Aorta (tissue), 5 donors: ENCODE measurements at places on chromosomes 6 and 20. TPM values are rescaled to one million over a fixed set of nuclear protein-coding genes. Genes with fewer than 3 reads are reported as not detected.

DNA sequence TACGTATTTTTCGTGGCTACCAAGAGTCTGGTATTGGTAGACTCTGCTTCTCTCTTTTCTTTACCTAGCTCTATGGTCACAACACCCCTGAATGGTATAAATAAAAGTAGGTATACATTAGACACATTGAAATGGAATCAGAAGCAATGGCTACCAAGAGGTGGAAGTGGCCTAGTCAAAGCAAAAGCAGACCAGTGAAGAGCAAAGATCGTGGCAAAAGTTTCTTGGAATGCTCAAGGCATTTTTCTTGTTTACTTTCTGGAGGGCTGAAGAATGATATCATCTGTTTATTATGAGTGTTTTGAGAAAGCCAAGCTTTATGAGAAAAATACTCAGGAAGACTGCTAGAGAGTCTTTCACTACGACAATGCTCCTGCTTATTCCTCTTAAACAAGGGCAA, 28.6 kb upstream of the MOCS1 start:
- no peak overlapping the region for H3K27ac ChIP-seq
- no peaks in the 10 kb centered on the region for H3K4me1 ChIP-seq
- H3K27me3 ChIP-seq, result no peaks in the 10 kb centered on the region

DNA sequence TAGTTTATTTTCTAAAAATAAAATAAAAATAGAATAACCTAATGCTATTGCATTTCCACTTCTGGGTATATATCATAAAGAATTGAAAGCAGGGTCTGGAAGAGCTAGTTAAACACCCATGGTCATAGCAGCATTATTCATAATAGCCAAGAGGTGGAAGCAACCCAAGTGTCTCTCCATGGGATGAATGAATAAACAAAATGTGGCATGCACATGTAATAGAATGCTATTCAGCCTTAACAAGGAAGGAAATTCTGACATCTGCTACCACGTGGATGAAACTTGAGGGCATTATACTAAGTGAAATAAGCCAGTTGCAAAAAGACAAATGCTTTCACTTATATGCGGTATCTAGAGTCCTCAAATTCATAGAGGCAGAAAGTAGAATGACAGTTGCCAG, 130.8 kb downstream of the TIAM2 start:
- H3K36me3 ChIP-seq, result no peaks in the 10 kb centered on the region
- no peak for DNase-seq
- H3K27ac ChIP-seq, result no peak overlapping the region

DNA sequence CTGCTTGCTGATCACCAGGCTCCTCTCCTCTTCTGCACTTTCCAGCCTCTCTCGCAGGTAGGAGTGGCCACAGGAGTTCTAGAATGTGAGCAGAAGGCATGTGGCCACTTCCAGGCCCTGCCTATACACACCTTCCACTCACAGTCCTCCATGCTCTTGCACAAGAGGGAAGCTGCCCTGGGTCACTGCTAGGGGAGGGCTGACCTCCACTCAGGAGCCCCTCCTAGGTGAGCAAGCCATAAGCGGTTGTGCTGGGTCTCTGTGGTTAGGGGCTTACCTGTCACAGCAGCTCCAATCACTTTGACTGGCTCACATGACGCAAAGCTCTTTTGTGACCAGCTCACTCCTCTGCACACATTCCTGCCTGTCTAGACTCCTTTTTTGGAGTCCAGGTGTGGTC, 68.2 kb downstream of the TMEM242 start:
- no peak overlapping the region for H3K27ac ChIP-seq
- H3K4me1 ChIP-seq, result no peaks in the 10 kb centered on the region
- H3K4me3 ChIP-seq, result no peak overlapping the region
- no peaks in the 10 kb centered on the region for H3K27me3 ChIP-seq
- no peak for DNase-seq

- no peak for DNase-seq
- H3K4me1 ChIP-seq, result peaks cover 3% of the 10 kb centered on the region
- H3K36me3 ChIP-seq, result no peaks in the 10 kb centered on the region
- H3K27ac ChIP-seq, result no peak overlapping the region
Measured at GRCh38 chr6:54193560-54193959, 82.3 kb downstream of the MLIP start.

DNA sequence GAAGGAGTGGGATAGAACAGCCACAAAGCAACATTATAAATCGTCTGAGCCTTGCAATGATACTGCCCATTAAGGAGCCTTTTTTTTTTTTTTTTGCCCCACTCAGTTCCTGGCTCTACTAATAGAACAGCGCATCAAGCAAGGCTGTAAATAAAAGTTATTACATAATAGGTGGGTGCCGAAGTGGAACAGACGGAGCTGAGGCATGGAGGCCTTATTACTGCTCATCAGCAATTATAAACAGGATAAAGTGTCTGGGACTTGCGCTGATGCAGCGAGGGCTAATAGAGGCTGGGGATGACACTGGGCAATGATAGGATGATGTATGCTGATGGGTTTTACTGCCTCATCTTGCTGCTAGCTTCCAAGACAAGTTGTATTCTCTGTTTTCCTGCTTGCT, 272.1 kb downstream of the ZFAND3 start:
- no peak overlapping the region for H3K27ac ChIP-seq
- no peaks in the 10 kb centered on the region for H3K27me3 ChIP-seq
- no peak overlapping the region for H3K4me3 ChIP-seq

GRCh38 chr20:49594143-49594930, 26.4 kb upstream of the PTGIS start:
- peak; percentile 86 for DNase-seq
- H3K27me3 ChIP-seq, result no peaks in the 10 kb centered on the region
- H3K36me3 ChIP-seq, result no peaks in the 10 kb centered on the region
- H3K4me3 ChIP-seq, result no peak overlapping the region
- H3K27ac ChIP-seq, result peak overlapping the region; percentile 3
- H3K4me1 ChIP-seq, result no peaks in the 10 kb centered on the region

DNA sequence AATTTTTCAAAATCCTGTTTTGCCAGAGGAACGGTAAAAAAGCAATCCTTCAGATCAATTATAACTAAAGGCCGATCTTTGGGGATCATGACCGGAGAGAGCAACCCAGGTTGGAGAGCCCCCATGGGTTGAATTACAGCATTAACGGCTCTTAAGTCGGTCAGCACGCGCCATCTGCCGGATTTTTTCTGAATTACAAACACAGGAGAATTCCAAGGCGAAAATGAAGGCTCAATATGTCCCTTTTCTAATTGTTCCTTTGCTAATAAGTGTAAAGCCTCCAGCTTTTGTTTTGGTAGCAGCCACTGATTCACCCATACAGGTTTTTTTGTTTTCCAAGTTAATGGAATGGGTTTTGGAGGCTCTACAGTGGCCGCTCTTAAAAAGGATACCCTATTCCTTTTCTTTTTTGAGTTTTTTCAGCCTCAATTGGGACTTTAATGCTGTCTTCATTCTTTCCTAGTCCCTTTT, 16.9 kb upstream of the PTCRA start:
- peak; percentile 62 for DNase-seq
- no peaks in the 10 kb centered on the region for H3K4me1 ChIP-seq
- H3K27me3 ChIP-seq, result no peaks in the 10 kb centered on the region
- H3K36me3 ChIP-seq, result no peaks in the 10 kb centered on the region
- H3K4me3 ChIP-seq, result no peak overlapping the region

Gene DYNLT2
- 1.2 TPM for total RNA-seq

Gene NRSN1
- total RNA-seq, result not detected
